ENCODE measurements at places on chromosomes 4 and X.
A peak's percentile ranks its signal among the peaks of the same experiment; 100 is the strongest.

GRCh38 chr4:72383439-72383838, 185.6 kb downstream of the ADAMTS3 start:
- DNase-seq = no peak

DNA sequence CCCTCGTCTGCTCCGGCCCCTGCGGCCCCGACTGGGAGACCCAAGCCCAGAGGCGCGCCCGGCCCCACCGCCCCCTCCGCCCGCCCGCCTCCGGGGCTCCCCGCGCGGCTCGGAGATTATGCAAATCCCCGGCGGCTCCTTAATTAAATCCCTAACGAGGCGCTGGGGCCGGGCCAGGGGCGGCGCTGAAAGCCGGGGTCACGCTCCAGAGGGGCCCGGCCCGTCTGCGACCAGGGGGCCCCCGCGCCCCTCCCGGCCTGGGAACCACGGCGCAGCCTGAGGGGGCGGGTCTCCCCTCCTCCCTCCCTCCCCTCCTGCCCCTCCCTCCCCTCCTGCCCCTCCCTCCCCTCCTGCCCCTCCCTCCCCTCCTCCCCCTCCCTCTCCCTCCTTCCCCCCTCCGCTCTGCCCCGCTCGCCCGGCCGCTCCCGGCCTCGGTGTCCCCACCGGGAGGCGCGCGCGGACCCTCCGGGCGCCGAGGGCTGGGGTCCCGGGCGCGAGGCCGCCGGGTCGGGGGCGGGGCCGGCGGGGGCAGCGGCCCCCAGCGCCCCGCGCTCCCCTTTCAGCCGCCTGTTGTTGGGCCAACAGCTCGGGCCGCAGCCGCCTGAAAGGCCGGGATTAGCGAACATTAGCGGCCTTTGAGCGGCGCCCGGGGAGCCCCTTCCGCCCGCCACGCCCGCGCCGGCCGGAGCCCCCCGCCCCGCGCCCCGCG, 25.9 kb upstream of the FGFR3 start:
- no peak for DNase-seq

GRCh38 chrX:71301195-71301924, at the start of gene ITGB1BP2:
ITGB1BP2 (plus strand) TSS chrX:71301750; CDS start chrX:71301807, 57 bp downstream.
- DNase-seq = no peak

DNA sequence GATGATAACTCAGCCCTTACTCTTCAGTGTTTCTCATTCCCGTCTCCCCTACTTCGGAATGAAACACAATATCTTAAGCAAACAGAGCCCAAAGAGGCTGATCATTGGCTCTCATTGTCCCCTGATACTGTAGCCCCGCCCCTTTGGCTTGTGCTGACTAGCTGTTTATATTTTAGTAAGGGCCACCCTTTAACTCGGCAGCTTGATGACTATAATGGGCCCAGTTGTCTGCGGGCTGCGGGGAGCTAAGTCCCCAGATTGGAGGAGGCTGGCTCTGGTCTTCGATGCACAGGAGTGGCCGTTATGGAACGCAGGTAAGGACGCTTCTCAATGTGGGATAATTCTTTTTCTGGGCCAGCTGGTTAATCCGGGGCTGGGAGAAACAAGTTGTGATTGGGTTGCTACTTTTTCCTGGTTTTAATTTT, at the start of gene TRIM2:
Gene TRIM2 (plus strand): TSS at position 197 of the 425 bp plus-strand sequence. CDS start 88 bp downstream, at position 285.
- no peak for DNase-seq

DNA sequence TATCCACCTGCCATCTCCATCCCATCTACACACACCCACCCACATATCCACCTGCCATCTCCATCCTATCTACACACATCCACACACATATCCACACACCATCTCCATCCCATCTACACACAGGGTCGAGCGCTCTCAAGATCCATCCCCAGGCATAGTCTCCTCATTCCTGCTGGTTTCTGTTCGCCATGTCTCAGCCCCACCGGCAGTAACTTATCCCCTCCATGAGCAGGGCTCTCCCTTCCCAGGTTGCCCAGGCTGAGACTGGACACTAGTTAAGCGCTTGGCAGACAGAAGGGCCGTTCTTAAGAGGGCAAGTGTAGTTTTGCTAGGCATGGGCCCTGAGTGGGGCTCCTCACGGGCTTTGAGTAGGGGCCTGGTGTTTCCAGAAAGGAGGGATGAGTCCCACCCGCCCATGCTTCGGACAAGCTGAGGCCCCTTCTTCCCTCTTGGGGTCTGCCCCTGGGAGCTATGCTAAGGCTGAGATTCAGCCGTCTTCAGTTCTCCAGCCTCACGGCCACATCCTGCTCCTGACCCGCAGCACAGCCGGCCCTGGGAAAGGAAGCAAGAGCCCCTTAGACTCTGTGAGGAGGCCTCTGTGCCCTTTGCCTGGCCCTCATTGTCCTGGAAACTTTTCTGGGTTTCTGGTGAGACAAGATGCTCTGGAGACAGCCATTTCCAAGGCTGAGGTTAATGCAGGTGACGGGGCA, 20.4 kb downstream of the TMEM271 start:
- no peak for DNase-seq

- DNase-seq = no peak
Measured at GRCh38 chrX:66328950-66329596, 165.0 kb downstream of the HEPH start.

- DNase-seq = no peak
Measured at GRCh38 chr4:180696460-180697092, 1546.6 kb upstream of the TENM3 start.

DNA sequence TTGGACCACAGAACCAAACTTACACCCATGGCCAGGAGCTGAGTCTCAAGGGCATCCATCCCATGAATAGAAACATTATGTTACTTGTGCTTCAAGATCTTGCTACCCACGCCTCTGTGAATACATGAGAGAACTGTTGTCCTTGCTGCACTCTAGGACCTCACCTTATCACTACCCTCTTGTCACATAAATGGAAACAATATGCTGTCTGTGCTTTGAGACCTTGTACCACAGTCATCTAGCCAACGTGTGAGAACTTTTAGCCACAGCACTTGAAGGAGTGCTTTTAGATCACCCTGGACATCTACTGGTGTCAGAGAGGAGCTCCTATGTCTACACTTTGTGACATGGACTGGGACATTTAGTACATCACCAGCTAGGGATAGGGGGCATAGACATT, 30.7 kb upstream of the HUWE1 start:
- DNase-seq = no peak

DNA sequence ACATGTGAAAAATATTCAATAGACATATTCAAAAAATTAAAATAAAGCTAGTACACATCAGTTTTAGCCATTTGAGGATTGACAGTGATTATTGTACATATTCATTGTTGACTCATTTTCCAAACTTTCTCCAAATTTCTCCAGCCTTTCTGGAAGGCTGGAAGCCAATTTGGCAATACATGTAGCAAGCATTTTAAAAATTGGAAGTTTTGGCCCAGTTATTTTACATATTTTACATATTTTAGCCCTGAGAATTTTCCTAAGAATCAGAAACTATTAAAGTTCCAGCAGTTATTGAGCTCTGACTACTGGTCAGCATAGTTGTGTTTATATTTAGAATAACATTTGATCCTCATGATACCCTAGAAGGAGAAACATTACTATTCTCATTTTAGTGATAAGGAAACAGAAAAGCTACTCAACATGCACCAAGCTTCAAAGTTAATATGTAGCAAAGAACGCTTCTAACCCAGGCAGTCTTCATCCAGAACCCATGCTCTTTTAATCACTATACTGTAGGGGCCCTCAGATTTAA, 3.2 kb downstream of the CABS1 start:
- DNase-seq = no peak

GRCh38 chrX:25851141-25851540, 287.0 kb upstream of the MAGEB18 start:
- DNase-seq = no peak

DNA sequence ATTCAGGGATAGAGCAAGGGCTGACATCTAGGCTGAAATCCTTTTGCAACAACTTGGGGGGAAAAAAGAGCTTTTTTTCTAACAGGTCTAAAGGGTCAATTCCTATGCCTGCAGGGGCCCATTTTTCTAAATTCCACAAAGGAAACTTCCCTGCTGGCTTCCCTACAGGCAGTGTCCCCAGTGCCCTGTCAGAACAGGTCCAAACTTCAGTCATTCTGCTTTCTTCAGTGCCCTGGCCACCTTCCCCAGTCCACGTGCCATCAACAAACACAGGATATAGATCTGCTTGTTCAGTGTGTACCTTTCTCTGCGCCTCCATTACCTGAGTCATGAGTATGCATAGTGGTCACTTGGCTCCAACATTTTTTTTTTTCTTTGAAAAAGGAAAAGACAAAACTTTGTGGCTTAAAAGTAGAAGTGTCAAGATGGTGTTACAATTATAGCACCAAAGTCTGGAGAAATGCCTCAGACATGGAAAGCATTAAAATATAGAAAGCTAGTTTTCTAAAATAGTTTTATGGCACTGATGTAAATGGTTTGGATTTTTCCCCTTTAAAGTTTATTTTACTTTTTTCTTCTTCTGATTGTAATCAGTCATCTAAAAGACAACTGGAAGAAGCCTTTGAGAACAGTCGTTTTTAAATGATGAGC, 84.0 kb upstream of the JADE1 start:
- no peak for DNase-seq

DNA sequence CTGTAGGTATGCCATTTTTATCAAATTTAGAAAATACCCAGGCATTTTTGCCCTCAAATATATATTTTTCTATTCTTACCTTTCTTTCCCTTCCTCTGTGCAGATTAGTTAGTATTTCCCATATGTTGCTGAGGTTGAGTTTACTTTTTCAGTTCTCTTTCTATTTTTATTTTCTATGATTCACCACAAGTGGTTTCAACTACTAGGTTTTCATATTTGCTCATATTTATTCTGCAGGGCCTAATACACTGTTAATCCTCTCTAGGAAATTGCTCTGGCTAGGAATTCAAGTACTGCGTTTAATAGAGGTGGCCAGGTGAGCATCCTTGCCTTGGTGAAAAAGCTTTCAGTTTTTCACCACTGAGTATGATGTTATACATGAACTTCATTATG, 1535.3 kb upstream of the PCDH10 start:
- DNase-seq = no peak

- no peak for DNase-seq
Measured at GRCh38 chrX:9789555-9789954, 3.3 kb downstream of the SHROOM2 start.

- DNase-seq = no peak
Measured at GRCh38 chrX:53086464-53086863, 4.3 kb downstream of the TSPYL2 start.

DNA sequence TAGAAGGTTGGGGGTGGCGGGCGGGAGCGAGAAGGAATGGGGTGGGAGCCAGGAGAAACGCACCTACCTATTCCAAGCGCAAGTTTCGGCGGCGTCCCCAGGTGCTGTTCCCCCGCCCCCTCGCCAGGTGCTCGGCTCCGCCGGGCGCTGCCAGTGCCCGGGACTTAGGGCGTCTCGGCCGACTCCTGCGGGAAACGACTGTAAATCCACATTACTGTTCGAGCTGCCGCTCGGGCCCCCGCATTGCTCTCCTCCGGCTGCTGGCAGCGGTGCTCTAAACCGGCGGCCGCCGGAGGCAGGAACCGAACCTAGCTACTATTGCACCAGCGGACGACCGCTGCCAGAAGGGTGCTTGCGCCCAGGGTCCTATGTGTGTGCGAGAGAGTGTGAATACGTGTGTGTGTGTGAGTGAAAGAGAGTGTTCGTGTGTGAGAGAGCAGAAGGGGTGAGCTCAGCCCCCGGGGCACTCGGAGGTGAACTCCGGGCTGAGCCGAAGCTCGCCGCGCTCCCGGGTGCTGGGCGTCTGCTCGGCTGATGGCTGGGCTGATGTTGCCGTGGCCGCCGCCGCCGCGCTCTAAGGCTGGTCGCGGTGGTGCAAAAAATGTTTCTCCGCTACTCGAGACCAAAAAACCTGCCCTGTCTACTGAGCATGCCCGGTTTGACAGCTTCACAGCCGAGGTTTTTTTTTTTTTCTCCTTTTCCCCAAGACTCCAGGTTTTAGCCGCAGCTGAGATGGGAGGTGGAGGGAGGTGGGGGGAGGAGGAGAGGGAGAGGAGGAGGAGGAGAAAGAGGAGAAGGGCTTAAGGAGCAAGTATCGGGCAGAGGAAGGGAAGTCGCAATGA, 115.7 kb upstream of the TEX13C start:
- peak; percentile 73 for DNase-seq

- DNase-seq = no peak
Measured at GRCh38 chr4:183430994-183431347, 13.5 kb upstream of the CDKN2AIP start.

- no peak for DNase-seq
Measured at GRCh38 chr4:153479101-153479500, 12.9 kb downstream of the TMEM131L start.

- DNase-seq = no peak
Measured at GRCh38 chr4:5158825-5159224, 107.5 kb downstream of the STK32B start.

DNA sequence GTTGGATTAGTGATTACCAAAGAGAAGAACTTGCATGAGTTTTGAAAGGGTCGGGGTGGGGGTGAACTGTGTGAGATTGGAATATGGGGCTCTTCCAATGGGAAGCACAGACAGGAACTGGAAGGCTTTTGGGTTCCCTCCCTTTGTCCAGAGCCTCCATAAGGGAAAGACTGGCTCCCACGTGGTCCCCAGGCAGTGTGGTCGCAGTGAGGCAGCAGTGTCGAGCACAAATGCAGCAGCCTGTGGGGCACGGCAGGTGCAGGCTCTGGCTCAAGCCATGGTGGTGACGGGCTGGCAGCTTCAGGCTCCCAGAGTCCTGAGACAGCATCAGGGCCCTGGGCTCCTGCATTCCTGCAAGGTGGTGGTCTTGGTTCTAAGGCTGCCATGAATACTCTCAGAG, 45.5 kb downstream of the VCX2 start:
- no peak for DNase-seq

DNA sequence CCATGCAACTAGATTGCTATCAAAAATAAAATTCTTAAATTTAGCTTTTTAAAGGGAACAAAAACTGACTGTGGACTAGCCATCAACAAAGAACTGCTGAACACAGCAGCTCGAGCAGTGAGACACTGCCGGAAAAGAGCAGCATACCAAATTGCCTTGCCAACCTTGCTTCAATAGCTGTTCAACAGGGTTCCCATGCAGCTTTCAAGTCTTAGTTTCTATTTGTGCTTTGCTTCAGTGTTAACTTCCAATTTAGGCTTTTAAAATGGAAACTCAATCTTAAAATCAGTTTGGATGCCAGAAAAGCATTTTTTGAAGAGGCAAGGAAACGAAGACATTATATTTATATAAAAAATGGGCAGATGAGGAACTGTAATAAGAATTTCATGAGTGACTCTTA, 463.4 kb upstream of the MAGEB18 start:
- DNase-seq = no peak

All from NCI-H1694 (cell line).